ENCODE measurements at places on chromosomes 7 and 10. TPM values are rescaled to one million over a fixed set of nuclear protein-coding genes. Genes with fewer than 3 reads are reported as not detected.

The C10orf143 gene
- 0.78 TPM for total RNA-seq

The IFIT1B gene
- not detected for total RNA-seq

The OR9A2 gene
- not detected for total RNA-seq

DNA sequence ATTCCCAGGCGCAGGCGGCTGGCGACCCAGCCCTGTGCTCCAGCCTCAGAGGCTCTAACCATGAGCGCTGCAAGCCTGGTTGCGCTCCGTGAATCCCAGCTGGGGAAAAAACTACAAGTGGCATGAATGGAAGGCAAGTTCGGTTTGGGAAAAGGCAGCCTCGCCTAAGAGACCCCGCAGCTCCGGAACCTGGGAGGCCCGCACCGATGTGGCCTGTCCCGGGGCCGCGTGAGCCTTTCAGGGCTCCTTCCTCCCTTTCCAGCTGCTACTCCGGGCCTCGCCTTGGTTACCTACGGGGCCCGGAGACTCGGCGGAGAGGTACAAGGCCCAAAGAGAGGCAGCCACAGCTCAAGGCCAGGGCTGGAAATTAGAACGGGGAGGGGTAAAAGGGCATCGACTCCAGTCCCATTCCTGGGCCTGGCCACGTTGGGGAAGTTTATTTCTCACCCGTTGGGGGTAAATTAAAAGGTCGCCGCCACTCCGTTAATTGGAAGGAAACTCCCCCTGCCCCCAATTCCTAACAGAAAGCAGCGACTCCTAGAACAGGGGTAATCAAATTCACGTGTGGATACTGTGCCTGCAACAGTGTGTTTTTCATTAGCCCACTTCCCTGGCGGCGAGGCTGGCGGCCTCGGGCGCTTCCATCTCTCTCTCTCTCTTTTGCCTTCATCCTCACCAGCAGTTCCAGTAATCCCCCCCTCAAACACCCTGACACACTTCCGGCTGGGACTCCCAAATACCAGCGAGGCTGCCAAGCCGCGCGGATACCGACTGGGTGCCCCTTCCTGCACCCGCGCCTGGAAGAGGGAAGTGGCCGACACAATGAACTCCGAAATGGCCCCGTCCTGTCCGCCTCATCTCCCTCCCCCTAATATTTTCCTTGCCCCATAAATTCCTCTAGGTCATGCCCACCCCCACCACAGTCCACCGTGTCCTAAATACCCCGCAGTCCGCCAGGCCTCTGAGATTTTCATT lies 1.5 kb upstream of the HOXA9 start:
- no peak for DNase-seq

GRCh38 chr10:60677531-60678129 lies 100.6 kb upstream of the CDK1 start:
- DNase-seq = no peak

DNA sequence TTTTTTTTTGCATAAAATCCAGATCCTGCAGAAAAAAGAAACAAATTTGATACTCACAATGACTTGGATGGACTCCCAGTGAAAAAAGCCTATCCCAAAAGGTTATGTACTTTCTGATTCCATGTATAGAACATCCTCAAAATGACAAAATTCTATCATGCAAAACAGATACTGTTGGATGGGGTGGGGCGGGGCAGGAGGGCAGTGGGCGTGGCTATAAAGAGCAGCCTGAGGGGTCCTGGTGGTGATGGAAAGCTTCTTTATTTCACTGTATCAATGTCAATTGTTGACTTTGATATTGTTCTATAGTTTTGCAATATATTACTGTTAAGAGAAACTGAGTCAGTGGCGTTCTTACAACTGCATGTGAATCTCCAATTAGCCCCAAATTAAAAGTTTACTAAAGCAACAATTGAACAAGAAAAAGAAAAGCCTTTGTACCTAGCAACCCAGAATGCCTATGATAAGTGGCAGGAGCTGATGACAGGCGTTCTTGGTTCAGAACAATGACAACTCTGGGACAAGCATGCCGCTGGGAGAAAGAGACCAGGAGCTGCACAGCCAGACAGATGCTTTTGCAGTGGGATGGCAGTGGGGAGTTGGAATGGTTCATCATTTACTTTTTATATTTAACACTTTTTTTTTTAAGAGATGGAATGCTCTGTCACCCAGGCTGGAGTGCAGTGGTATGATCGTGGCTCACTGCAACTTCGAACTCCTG lies 101.9 kb downstream of the LHPP start:
- no peak for DNase-seq

The OR13A1 gene
- not detected for total RNA-seq

DNA sequence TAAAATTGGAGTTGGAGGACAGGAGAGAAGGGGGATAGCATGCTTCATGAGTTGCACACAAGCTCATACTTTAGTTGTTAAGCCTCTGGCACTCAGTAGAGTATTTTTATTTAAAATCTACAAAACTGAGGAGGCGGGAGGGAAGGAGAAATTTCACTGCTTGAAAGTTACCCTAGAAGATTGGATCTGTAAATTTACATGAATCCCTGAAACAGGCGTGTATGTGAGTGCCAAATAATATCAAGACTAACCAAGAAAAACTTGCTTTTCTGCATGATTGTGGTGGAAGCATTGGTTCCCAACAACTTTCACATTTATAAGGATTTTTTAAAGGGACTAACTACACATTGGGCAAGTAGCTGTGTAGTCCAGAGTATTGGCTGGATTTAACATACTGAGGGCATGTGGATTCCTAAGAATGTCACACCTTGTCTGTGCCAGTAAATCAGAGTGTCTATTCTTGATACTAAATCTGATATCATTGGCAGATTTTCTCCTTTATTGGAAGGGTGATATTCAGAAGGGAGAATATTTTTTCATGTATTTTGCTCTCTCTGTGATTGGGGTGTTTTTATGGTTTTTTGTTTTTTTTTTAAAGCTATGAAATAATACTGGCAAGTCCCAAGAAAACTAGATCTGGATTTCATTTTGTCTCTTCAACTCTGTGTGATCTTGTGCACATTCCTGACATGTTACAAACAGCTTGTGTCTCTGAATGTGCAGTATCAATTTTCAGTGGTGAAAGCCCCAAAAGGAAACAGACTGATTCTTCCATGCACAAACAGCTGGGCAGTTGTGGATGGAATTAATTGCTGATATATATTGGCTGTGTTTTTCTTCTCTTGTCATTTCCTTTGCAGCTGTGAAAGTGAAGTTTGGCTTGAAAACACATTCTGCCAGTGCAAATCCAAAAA lies 67.2 kb downstream of the ADD3 start:
- DNase-seq = no peak

The MAD1L1 gene
- total RNA-seq = 86.0 TPM
